Esophagus muscularis mucosa (tissue), 4 donors: ENCODE measurements at places on chromosomes 5 and 9.

- no peak for DNase-seq
Measured at GRCh38 chr5:84622461-84622860, 237.8 kb upstream of the EDIL3 start.

GRCh38 chr5:133341296-133341695 is 271.0 kb downstream of the FSTL4 start:
- DNase-seq = no peak

DNA sequence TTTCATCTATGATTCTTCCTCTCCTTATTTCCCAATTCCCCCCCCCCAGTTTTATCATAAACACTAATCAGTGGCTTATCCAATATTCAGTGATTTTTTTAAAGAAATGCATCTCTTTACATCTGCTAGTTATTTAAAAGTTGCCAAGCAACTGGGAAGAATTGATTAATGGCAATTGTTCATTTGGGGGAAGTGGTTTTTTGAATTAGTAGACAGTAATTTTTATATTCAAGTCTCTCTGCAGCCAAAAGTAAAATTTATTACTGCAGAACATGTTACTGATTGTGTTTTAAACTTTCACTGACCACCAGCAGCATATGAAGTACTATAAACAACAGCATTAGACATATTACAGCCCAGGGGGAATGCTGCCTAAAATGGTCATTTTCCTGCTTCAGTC is 308.8 kb upstream of the NREP start:
- no peak for DNase-seq

DNA sequence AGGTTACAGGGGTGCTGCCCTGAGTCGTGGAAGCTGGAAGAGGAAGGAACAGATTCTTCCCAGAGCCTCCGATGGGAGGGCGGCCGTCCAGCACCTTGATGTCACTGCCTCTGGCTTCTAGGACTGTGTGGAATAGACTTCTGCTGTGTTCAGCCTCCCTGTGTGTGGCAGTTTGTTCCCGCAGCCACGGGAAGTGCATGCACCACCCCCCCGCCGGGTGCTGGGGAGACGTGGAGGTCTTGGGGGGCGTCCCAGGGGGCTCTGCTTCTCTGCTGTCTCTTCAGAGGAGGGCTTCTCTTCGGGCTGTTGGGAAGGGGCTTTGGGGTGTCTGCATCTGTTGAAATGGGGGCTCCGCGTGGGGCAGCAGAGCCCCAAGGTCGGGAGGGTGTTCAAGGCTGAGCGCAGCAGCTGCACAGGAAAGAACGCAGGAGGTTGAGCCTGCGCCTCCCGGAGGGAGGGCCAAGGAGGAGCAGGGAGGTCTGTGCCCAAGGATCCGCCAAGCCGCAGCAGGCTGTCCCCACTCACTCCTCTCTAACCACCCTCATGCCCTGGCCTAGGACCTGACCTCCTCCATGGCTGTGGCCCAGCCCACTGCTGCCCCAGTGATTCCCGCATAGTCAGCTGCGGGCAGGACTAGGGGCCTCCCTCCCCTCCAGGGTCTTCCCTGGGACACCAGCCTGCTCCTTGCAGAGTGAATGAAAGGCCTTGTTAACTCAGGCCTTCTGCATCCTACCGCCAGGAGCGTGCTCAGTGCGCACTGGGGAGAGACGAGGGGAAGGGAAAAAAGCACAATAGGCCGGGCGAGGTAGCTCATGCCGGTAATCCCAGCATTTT is 45.0 kb downstream of the ROPN1L start:
- no peak for DNase-seq

DNA sequence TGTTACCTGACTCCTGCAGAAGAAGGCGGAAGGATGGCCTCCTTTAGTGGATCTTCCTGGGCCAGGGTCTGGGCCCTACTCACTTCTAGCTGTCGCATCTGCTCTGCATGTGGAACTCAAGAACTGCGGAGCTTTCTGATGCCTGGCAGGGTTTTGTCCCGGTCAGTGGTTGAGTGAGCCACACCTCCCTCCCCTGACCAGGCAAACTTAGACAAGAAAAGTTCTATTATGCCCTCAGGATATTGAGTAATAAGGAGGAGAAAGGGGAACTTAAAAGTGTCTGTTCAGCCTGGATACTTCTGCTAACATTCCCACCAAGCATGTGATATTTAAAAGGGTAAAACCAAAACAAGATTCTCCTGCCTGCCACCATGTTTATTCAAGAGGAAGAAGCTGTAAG is at the start of gene FYB1:
Gene FYB1, minus strand, starts transcription at position 127 of the 400 bp plus-strand sequence. CDS start 16,603 bp downstream, outside the sequence.
- no peak for DNase-seq

DNA sequence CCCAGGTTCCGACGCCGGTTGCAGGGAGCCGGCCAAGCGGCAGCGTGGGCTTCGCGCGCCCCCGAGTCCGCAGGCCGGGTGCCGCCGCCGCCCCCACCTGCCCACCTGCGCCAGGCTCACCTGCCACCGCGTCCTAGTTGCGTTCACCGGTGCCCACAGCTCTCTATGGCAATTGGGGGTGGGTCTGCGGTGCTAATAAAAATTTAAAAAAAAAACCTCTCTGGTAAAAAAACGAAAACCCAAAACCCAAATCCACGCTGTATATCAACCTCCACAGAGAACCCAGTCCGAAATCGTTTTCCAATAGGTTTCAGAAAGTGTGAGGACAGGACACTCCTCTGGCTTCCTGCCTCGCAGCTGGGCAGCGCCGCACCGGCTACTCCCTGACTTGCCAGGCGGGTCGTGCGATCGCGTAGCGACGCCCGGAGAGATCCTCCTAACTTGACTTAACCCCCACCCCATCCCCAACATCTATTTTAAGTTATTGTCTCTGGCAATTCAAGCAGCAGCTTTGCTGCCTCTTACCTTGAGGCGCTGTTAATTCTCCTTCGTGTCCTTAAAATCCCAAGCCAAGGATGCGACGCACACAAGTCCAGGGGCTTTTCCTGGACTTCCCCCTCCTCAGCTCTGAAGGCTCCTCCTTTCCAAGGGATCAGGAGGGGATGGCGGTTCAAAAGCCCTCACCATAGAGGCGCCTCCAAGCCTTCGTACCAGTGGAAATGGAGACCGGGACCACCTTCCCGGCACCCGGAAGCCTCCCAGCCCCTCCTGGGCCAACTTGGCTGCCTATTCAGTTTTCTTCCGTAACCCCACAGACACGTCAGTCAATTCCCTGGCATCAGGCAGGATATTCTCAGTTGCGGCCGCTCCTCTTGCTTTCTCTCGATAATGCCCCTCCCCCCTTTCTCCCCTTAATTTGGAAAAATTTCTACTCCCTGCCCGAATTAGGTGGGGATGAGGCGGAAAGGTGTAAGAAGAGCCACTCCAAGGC is 1639.4 kb upstream of the C9orf72 start:
- no peak for DNase-seq

GRCh38 chr9:8338767-8339510 is 539.4 kb upstream of the DMAC1 start:
- no peak for DNase-seq

DNA sequence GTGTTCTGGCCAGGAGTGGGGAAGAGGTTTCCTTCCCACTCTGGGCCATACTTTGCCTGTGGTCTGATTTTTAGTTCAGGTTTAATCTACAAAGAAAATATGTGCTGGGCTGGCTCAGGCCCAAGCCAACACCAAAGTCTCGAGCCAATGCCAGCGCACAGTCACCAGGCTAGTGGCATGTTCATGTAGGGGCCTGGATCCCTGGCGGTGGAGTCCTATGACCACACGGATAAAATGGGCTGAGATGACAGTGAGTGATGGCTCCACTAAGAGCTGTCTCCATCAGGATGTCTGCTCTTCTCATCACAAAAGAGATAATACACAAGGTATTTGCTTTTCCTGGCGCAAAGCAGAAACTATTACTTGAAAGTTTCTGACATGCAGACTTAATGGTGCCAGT is 92.9 kb upstream of the PTPN3 start:
- DNase-seq = no peak

DNA sequence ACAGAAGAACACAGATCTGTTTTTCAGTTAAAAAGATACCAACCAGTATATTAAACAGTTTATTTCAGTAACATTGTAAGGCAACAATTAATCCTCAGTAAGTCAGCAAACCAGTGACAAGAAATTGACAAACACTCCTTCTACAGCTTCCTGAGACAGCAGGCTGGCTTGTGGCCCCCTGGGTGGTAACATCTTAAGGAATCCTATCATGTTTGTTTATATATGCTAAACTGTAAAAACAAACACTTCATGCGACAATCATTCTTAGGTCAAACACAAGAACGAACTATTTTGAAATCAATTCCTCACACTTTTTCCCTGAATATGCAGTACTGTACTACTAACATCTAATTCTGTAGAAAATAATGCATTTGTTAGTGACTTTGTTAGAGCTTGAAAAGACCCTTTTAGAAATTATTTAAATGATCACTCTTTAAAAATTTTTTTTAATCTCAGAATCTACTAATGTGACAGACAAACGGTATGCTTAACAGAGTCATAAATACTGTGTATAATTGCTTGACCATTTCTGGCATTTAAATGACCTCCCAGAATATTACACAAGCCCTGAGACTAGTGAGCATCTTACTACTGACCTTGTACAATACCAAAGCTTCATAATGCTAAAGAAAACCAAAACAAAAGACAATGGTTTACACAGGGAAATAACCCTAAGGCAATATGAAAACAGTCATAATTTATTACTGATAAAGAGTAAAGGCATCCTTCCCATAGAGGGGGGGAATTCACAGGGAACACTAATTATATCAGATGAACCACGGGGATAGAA is 48.2 kb downstream of the ERMP1 start:
- DNase-seq = no peak

GRCh38 chr5:78509884-78510769 is 138.4 kb downstream of the LHFPL2 start:
- no peak for DNase-seq

DNA sequence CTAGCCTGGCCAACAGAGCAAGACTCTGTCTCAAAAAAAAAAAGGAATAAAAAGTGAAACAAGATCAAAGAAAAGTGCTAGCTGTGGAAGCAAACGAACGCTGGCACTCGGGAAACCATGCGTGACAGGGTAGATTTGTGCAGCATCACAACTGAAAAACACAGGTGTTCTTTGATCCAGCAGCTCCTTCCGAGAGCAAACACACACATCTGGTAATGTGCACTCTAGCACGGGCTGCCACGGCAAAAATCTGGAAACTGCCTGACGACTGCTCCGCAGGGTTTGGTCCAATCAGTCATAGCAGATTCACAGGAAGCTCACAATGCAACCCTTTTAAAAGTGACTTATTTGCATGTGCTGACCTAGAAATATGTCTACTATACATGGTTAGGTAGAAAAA is 80.0 kb downstream of the SYK start:
- DNase-seq = no peak

GRCh38 chr9:114278881-114279570 is 43.9 kb upstream of the ORM1 start:
- no peak for DNase-seq
